ENCODE measurements at places on chromosomes 16 and 17.

- no peak for DNase-seq
These were observed 31.4 kb downstream of the COX11 start for GRCh38 chr17:54937018-54937417.

DNA sequence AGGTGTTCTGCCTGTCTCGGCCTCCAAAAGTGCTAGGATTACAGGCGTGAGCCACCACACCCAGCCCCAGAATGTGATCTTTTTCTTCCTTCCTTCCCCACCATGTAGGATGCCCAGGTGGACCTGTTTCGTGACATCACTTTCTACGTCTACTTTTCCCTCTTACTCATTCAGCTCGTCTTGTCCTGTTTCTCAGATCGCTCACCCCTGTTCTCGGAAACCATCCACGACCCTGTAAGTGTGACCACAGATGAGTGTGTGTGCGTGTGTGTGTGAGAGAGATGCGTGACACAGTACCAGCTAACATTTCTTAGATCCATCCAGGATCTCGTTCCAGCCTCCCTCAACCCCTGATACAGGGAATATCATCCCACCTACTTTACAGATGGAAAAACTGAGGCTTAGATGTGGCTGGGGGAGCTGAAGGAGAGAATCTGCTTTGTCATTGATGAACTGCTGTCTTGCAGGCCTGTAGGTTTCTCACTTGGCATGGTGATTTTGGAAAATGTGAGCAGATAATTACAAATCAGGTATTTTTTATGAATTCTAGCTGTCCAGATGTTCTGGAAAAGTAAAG, 67.1 kb downstream of the ABCC1 start:
- DNase-seq = no peak

GRCh38 chr17:80619535-80620235, 75.0 kb downstream of the RPTOR start:
- no peak for DNase-seq

- no peak for DNase-seq
These were observed 17.6 kb downstream of the MAPK8IP3 start for GRCh38 chr16:1723450-1724147.

DNA sequence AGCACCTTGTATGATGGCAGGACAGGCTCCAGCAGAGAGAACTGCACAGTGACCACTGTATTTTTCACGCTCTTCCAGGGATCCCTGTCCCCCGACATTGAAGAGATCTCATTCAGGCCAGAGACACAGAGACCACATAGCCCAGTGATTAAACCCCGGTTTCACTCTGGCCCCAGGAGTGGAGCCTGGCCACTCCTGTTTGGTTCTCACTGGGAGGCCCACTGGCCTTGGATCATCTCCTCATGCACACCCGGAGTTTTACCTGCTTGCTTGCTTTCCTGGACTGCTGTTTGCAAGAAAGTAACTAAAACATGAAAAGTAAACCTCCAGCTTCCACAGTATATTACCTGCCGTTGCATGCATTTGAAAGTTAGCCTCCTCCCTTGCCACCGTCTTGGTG, 13.2 kb upstream of the CLEC18C start:
- no peak for DNase-seq

GRCh38 chr17:39757176-39757662, 19.5 kb downstream of the GRB7 start:
- DNase-seq = no peak

DNA sequence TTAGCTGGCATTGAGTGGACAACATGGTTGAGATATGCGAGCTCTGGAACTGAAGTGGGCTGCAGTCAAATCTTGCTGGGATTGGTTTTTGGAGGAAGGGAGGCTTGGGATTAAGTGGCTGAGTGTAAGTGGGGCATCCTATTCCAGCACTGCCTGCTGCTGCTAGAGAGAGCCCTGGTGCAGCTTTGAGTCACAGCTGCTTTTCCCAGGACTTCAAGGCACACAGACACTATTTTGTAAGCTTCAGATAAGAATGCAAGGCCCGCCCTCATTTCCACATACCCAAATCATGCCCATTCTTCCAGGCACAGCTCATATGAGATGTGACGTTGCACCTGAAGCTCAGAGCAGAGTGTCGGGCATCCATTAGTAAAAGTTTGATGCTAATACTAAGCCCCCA, 10.2 kb upstream of the MAF start:
- DNase-seq = no peak

GRCh38 chr16:30551781-30552180, 6.4 kb downstream of the ZNF764 start:
- DNase-seq = peak; percentile 14

- DNase-seq = no peak
These were observed 91.0 kb downstream of the SPACA3 start for GRCh38 chr17:33082529-33083173.

DNA sequence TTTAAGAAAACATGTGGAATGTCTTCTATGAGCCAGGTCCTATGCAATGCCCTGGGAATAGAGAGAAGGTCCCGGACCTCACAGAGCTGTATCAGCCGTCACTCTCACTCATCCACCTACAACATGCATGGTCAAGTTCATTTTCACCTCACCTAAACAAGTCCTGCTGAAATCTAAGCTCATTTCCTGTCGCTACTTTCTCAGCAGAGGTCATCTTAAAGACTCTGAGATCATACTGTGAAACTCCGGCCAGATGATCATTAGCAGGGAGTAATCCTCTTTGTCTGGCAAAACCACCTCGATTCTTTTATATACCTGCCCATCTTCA, 66.2 kb upstream of the LYRM9 start:
- DNase-seq = no peak

- no peak for DNase-seq
These were observed 71.8 kb upstream of the MRTFB start for GRCh38 chr16:13999071-13999894.

- DNase-seq = no peak
These were observed 43.6 kb downstream of the NFATC3 start for GRCh38 chr16:68128577-68129305.
